Fibroblast of skin of back (primary cell): ENCODE measurements at places on chromosomes 6 and 20.

- no peak for DNase-seq
These were observed 262.3 kb downstream of the UTRN start for GRCh38 chr6:144547409-144547808.

DNA sequence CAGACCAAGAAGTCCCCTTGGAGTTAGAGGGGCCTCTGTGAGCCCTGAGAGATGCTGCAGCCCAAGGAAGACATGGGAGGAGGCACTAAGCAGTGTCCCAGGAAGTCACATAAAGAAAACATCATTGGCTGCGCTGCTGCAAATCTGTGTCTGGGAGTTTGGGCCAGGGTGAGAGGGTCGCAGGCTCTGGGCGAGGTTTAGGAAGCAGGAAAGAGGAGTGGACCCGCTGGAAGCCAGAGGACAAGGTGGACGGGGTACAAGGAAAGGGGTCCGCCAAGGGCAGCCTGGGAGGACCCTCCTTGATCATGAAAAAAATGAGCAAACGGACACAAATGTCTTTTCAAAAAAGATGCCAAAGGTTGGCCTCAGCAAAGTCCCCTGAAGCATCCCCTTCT lies 15.5 kb upstream of the SERPINB1 start:
- no peak for DNase-seq

DNA sequence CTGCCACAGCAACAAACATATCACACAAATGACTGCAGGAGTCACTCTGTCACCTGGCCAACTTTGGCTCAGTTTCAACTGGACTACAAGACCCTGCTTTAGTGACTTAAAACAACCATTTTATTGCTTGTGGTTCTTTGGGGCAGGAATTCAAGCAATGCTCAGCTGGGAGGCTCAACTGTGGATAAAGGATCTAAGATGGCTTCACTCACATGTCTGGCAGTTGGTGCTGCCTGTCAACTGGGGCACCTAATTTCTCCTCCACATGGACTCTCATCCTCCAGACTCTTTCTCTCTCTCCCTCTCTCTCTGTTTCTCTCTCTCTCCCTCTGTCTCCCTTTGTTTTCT lies 2.8 kb upstream of the EPB41L2 start:
- DNase-seq, result no peak

DNA sequence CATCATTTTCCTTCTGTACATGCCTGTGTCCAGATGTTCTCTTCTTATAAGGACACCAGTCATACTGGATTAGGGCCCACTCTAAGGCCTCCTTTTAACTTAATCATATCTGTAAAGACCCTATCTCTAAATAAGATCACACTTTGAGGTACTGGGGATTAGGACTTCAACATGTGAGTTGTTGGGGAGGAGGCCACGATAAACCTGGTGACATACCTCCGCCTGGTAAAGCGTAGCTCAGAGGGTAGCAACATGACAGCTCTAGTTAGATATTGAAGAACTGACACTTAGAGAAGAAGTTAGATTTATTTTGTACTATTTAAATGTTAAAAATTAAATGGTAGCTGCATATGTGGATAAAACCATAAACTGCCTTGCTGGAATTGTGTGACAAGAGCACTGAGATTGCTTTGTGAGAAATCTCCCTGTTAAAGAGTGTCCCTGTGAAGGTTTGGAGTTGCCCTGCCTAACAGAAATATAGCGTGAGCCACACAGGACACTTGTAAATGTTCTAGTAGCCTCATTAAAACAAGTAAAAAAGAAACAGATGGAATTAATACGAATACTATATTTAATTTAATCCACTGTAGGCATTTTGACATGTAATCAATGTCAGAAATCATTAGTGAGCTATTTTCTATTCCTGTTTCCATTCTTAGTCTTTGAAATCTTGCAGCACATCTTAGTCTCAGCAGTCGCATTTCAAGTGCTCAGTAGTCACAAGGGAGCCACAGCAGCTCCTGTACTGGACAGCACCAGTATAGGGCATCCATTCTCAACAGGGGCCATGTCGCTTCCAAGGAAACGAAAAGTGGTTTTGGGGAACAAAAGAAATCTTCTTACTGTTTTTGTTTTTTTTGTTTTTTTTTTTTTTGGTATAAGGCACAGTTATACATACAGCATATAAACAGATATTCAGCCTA lies 13.4 kb downstream of the PLCB1 start:
- DNase-seq, result no peak

DNA sequence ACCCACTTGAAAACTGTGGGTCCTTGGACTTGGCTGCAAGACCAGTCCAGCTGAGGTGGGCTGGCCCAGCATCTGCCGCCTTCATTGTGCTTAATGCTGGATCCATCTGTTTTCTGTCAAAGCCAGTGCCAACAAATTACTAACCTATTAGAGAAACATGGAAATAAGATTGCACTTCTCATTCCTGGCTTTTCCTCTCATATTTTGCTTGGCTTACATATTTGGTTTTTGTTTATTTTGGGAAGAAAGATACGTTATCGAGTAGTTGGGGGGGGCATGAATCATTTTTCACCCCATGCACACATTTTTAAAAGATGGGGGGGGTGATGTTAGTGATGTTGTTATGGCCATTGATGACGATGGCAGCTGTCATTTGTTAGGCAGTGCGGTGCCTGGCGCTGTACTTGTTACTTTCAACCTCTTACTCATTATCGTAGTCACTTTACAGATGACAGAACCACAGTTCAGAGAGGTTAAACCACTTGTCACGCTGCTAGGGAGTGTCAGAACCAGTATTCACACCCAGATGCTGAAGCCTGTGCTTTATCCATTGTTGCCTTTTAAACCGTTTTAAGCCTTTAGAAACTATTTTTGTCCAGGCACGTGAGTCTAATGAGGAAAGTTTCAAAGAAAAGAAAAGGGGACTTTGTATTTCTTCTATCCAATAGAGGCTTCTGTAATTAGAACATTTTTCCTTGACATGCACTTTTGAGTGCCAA lies 180.0 kb downstream of the TMEM242 start:
- peak; percentile 73 for DNase-seq

DNA sequence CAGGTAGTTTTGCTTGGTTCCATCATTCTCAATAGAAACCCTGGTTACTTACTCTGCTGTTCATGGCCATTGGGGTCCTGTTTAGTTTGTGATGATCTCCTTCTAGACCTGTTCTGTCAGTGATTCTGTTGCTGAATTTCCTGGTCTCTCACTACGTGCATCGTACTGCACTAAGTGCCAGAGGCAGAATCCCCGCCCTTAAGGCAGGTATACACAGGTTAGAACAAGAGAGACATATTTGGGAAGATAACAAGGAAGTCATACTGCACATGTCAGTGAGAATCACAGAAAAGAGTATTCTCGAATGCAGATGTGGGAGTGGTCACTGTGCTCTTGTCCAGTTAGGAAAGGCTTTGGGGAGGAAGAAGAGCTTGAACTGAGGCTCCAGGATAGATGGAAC lies 148.1 kb upstream of the MYLIP start:
- DNase-seq, result no peak

GRCh38 chr20:63747622-63748069 lies 8.1 kb downstream of the SLC2A4RG start:
- DNase-seq, result no peak

- no peak for DNase-seq
These were observed 518.2 kb upstream of the ID4 start for GRCh38 chr6:19319005-19319404.

DNA sequence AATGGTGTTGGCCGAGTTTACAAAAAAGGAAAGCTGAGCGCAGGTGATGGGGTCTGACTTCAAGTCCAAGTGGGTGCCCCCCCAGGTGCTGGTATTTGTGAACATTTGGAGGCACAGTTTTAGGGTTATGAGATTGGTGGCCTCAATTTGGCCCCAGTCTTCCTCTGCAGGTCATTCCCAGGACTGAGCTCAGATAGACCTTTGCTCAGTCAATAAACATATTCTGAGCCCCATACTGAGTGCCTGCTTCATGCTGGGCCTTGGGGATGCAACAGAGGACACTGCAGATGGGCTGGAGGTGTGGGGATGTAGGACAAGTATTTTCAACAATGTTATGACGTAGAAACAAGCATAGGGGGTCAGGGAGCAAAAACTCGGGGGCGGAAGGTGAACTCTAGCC lies 33.5 kb downstream of the TGM3 start:
- DNase-seq, result no peak

DNA sequence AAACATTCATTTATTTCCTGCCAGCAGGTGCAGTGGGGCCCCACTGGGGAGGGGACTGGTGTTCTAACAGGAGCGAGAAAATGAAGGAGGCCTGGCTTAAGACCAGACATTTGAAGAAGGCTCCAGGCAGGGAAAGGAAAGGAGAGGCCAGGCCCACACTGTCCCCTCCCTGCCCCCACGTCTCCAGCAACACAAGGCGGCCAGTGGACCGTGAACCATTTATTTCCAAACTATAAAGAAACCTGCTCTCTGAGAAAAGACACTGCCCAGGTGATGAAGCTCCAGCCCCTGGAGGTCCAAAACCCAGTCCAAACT lies 41.4 kb upstream of the CDH22 start:
- no peak for DNase-seq

DNA sequence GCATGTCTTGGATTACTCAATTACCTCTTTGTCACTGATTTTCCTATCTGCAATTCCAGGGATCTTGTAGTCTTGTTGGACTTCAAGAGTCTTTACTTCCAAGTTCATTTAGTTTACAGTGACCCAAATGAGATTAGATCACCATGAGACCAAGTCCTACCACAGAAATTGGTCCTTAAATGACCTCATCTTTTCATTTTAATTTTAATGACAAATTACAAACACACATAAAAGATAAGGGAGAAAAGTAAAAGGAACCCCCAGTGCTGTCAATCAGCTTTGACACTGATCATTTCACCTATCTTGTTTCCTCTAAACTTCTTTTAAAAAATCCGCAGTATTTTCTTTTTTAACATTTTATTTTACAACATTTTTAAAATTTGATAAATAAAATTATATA lies 54.9 kb upstream of the FYN start:
- no peak for DNase-seq

DNA sequence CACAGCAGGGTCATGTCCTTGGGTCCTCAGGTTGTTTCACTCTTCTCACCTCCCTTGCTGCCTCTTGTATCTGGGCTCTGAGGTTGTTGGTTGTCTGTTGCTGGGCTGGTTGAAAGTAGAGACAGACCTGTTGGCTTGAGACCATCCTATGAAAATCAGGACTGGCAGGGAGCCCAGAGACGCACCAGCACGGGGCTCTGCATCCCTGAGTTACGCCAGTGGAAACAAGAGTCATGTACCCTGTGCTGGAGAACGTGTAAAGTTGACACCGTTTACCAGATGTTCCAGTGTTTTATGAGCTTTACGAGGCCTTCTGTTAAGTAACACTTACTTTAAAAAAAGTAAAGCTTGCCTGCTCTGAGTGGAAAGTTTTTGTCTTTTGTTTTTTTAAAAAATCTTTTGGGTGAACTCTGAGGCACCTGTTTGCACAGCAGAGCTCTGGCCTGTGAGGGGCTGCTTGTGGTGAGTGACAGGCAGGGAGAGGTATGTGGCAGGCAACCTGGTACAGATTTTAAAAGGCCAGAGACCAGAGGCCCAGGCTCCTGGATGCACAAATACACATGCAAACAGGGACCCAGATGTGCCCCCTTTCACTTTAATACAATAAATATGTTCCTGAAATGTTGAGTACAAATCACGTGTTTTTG lies 260.0 kb upstream of the SUPT3H start:
- DNase-seq, result no peak

DNA sequence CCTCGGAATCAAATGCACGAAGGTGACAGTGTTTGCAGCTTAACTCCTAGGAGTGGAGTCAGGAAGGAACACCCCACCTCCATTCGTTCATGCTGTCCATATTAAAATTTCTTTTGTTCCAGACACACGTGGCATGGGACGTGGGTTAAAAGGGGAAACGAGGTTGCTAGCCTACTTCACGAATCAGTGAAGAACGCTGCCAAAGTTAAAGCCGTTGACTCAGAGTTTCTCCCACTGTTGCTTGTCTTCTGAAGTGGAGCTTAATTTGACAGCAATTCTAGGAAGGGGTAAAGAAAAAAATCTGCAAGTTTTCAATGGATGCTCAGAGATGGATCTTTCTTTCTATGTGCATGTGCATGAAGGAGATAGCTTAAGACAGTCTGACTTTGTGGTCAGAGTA lies 499.1 kb downstream of the CD83 start:
- no peak for DNase-seq

DNA sequence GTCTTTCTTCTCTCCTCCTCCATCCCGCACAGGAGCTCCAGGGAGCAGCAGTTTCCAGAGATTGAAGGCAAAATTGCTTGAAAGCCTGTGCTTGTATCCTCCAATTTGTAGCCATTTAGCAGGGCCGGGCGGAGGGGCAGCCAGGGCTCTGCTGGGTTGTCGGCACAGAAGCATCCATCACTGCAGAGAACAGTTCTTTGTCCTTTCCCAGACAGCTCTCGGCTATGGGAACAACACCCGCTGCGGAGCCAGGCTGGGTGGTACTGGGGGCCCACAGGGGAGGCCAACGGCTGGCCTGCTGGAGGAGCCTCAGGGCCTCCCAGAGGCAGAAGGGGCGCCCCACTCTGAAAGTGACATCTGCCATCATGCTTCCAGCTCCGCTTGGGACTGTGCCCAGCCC lies 7.8 kb downstream of the HRH3 start:
- no peak for DNase-seq

DNA sequence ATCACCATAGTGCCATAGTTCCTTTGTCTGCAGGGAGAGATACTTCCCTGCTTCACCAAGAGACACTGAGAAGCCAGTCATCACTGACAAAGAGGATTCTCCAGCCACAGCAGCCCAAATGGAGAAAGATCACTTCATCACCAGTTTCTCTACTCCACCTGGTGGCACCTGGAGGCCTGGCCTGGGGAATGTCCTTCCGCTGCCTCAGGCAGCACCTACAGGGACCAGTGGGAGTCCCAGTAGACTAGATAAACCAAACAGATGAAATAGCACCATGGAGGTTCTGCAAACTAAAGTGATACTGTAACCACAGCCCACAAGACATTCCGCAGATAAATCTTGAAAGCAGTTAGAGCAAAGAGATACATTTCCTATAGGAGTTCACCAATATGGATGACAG lies 266.5 kb downstream of the C6orf118 start:
- DNase-seq, result no peak

GRCh38 chr20:31943052-31943471 lies 8.8 kb downstream of the PDRG1 start:
- no peak for DNase-seq

DNA sequence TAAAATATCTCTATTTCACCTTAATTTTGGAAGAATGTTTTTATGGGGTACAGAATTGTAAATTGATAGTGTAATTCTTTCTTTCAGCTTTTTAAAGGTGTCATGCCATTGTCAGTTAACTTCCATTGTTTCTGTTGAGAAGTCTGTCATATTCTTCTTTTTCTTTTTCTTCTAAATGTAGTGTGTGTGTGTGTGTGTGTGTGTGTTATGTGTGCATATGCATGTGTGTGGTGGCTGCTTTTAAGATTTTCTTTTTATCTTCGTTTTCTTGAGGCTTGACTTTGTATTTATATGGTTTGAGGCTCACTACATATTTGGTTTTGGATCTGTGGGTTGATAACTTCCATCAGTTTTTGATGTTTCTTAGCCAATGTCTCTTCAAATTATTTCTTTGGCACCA lies 176.5 kb downstream of the OGFRL1 start:
- no peak for DNase-seq
